ENCODE measurements at places on chromosomes 5 and 9.

GRCh38 chr5:103127292-103127817 is 7.3 kb downstream of the PPIP5K2 start:
- no peak for DNase-seq

DNA sequence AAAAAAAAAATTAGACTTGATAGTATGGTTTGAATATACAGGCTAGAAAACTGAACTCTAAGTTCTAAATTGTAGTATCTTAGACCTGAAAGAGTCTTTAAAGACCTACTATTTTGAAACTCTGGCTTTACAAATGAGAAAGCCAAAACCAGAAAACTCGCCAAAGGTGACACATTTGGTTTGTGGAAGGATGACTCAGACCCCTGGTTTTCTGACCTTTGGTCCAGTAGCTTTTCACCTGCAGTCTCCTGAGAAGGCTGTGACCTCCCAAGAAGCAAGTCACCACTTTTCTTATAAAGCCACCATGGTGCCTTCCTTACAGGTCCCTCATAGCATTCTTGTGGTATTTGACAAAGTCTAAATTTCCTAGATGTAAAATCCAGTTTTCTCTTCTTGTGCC is 102.1 kb upstream of the CEP78 start:
- DNase-seq: no peak

DNA sequence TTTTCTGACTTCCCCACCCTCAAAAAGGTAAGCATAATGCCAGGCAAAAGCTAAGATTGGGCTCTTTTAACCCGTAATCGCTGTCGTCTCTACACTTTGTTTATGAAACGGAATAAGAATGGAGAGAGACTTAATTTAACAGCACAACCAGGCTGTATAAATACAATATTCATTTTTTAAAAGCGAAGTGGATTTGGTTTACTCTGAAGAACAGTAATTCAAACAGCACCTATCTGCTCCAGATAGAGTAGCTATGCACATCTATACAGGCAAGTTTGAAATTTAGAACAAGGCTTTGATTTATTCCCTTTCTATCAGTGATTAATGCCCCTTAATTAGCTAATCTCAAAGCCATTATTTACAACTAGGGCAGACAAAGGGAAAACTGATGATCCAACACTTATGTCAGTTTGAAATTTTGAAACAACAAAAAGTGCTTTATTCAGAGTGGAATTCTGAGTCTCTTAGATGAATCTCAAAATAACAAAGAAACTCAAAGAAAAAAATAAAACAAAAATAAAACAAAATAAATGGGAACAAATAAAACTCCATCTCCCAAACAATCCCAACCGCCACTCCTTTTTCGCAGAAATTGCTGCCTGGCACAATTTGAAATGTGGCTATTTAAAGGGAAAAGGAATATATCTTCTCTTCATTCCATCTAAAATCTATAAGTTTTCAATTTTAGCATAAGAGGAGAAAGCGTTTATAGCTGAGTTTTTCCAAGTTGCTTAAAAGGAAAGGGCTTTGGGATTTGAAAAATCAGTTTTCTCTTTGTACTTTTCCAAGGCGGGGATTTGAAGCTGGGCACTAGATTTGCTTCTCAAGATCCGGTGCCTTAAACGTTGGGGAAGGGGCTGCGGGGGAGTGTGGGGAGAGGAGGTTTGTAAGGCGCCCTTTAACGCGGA is 298.6 kb downstream of the PARP8 start:
- DNase-seq: no peak

GRCh38 chr9:70407081-70407503 is 7.4 kb downstream of the KLF9 start:
- no peak for DNase-seq

DNA sequence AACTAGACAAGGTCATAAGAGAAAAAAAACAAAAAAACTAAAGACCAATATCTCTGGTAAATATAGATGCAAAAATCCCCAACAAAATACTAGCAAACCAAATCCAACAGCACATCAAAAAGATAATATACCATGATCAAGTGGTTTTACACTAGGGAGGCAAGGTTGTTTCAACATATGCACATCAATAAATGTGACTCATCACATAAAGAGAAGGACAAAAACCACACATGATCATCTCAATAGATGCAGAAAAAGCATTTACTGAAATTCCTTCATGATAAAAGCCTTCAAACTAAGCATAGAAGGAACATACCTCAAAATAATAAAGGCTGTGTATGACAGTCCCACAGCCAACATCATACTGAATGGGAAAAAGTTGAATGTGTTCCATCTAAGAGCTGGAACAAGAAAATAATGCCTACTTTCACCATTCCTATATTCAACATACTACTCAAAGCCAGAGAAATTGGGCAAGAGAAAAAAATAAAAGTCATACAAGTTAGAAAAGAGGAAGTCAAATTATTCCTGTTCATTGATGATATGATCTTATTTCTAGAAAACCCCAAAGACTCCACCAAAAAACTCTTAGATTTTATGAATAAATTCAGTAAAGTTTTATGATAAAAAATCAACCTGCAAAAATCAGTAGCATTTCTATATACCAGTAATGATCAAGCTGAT is 72.2 kb upstream of the FAM169A start:
- DNase-seq: no peak

GRCh38 chr9:12856603-12857002 is 81.8 kb downstream of the LURAP1L start:
- DNase-seq: no peak

GRCh38 chr5:1886846-1887587 is 4.3 kb upstream of the IRX4 start:
- DNase-seq: no peak

DNA sequence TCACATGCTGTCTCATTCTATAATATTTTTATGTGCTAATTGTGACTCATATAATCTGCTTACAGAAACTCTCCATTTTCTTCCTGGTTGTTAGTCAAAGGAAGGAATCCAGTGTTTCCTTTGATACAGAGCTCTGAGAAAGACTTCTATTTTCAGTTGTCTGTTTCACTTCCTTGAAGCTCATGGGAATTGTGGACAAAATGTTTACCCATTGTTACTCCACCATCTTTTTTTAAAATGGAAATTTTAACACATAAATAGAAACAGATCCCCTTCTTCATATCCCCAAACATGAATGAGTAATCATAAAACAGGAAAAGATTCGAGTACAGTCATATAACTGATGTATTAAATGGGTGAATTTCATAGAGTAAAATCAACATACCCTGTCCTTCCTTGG is 42.0 kb upstream of the KCNN2 start:
- DNase-seq: no peak

GRCh38 chr9:37032713-37033112 is 1.4 kb downstream of the PAX5 start:
- DNase-seq: no peak

DNA sequence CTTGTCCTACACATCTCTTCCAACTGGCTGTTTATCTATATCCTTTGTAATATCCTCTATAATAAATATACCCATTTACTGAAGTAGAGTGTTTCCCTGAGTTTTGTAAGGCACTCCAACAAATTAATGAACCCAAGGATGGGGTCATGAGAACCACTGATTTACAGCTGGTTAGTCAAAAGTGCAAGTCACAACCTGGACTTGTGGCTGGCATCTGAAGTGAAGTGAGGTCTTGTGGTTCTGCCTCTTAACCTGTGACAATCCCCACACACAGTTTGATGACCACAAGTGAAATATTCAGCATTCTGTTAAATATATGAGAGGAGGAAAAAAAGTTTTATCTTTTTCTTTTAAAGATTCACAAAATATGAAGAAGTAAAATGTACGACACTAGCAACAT is 126.1 kb downstream of the NR2F1-AS1 start:
- no peak for DNase-seq

GRCh38 chr5:10579536-10580521 is 16.0 kb downstream of the ANKRD33B start:
- DNase-seq: no peak

DNA sequence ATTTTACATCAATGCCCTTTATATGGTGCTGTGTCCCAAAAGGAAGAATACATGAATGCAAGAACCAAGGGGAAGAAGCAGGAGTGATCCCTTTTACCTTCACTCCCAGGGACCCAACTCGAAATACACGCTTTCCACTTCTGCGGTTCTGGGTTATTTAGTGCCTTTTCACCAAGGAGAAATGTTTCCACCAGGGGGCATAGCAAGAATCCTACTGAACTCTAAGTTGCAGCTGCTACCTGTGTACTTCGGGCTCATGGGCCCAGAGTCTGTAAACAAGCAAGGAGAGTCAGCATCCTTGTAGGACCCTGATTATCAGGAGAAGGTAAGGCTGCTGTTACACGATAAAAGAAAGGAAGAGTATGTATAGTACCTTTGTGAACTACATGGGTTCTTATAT is 45.7 kb downstream of the DPYSL3 start:
- DNase-seq: no peak

Measured in activated T-cell treated with anti-CD3 and anti-CD28 coated beads, Interleukin-2, amount 50 U/mL, for 1 hour (primary cell).